ENCODE measurements at places on chromosomes 5 and 9. TPM values are rescaled to one million over a fixed set of nuclear protein-coding genes. Genes with fewer than 3 reads are reported as not detected.

Gene EHMT1
- 111 TPM for total RNA-seq

Gene SMIM23
- not detected for total RNA-seq

DNA sequence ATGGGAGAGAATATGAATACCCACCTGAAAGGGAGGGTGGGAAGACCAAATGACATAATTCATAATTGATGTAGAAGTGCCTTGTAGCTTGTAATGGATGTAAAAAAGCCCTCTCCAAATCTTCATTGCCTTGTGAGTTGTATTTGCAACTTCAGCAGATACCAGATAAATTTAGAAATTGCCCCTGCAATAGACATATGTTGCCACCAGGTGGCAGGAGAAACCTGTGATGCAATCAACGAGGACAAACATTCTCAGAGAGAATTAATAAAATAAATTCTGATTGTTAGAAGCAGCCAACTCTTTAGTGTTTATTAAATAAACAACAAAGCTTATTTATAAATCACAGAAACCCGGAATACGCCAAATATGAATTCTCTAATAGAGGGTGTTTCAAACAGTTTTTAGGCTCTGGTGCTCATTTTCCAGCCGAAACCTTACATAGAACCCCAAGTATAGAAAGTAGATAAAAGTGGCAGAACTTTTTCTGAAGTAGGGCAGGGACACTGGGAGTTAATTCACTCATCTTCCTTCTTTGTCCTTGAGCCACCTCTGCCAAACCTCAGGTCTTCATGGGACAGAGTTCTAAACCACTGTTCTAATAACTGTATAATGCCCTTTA lies 147.8 kb downstream of the TMEM38B start:
- H3K27ac ChIP-seq, result no peak overlapping the region
- no peak for DNase-seq
- H3K36me3 ChIP-seq, result no peaks in the 10 kb centered on the region
- H3K4me3 ChIP-seq, result no peak overlapping the region
- H3K27me3 ChIP-seq, result peaks cover 7% of the 10 kb centered on the region

DNA sequence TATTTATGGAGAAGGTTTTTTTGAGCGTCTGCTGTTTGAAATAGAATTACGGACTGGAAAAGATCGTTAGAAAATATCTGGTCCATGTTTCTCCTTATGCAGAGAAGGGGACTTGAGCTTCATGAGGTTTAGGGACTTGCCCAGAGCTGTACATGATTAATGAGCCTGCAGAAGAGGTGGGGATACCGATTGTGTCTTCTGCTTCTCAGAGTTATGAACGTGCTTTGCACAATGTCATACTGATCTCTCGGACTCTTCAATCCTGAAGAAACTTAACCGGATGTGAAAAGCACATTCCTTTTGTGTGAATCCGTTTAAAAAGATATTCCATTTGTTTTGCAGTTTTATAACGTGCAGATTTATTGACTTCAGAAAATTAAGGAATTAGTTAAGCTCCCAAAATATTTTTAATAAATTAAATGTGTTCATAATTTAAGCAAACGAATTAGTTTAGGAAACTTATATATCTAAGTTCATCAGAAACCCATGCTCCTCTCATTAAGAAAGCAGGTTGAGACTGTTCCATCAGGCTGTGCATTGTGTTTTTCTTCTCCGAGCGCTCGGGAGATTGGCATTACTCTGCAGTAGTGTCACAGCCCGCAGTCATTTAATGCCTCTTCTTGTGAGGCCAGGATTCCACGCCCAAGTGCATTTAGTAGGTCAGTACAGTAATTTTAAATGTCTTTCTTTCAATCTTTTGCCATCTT lies 40.8 kb upstream of the MEF2C start:
- H3K4me1 ChIP-seq, result no peaks in the 10 kb centered on the region
- no peak for DNase-seq
- no peak overlapping the region for H3K4me3 ChIP-seq
- no peak overlapping the region for H3K27ac ChIP-seq
- H3K36me3 ChIP-seq, result no peaks in the 10 kb centered on the region

- H3K27me3 ChIP-seq, result no peaks in the 10 kb centered on the region
- H3K27ac ChIP-seq, result no peak overlapping the region
- no peaks in the 10 kb centered on the region for H3K4me1 ChIP-seq
- no peak for DNase-seq
Observed at GRCh38 chr9:18208166-18209059, 265.5 kb upstream of the ADAMTSL1 start.

Data from activated naive CD8-positive, alpha-beta T cell treated with anti-CD3 and anti-CD28 coated beads, Interleukin-2, amount 10 ng/mL, durations not matched to agents 7 days and 5 days (primary cell).